Suppressor macrophage treated with lipopolysaccharide for 4 hours (primary cell): ENCODE measurements at places on chromosomes 7 and 10.

GRCh38 chr10:43083764-43084163, 6.9 kb downstream of the RET start:
- DNase-seq = no peak

GRCh38 chr10:130967784-130968183, 343.7 kb downstream of the TCERG1L start:
- DNase-seq = no peak

DNA sequence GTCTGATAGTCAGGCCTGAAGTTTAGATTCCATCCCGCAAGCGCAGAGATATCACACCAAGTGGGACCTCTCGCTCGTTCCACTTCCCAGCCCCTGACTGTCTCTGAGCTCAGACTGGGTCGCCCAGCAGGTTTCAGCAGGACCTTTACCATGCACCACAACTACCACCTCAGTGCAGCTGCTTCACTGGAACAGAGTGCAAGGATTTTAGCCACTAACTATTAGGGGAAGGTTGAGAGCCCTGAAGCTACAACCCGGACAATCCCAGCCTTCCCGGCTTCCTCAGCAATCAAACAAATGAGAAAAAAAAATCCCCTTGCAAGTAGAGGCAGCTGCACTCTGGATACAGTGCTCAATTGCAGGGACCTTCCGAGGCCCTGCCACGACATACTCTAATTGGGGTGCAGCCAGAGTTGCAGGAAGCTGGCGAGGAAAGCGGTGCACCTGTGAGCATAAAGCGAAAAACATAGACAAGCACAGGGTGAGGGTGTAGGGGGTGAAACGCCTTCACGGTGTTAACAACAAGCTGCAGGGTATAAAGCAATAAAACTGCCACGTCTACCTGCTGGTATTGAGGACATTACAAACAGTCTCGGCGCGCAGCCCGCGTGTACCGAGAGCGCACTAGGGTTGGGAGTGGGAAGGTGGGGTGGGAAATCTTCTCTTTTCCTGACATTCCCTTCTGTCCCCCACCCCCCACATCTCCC, 2.6 kb upstream of the DLX6 start:
- no peak for DNase-seq

DNA sequence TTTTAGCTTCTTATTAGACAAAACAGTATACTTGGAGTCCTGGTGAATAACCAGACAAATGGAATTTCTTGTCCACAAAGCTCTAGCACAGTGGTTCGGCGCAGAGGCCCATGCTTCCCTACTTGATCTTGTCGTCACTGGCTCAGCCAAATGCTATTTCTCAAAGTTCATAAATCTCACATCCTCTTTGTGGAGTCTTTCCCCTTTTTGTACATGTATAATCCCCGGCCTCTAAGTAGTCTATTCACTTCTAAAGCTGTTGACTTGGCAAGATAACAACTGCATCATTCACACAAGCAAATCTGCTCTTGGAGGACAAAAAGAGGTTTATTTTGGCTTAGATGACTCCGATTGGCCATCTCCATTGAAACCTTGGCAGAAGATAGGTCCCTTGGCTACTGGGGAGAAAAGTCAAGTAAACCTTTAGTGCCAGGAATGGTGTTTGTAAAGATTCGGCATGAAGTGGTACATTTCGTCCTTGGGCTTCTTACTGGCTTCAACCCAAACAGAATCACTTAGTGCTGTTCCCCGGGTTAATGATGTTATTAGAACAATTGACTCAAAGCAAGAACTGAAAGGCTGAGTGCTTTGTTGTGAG, 5.1 kb upstream of the AKR1E2 start:
- peak; percentile 72 for DNase-seq

- peak; percentile 89 for DNase-seq
Measured at GRCh38 chr10:110492069-110492822, 5.5 kb upstream of the DUSP5 start.
